MM.1S (cell line): ENCODE measurements at places on chromosomes 11 and 22.
A peak's percentile ranks its signal among the peaks of the same experiment; 100 is the strongest.

DNA sequence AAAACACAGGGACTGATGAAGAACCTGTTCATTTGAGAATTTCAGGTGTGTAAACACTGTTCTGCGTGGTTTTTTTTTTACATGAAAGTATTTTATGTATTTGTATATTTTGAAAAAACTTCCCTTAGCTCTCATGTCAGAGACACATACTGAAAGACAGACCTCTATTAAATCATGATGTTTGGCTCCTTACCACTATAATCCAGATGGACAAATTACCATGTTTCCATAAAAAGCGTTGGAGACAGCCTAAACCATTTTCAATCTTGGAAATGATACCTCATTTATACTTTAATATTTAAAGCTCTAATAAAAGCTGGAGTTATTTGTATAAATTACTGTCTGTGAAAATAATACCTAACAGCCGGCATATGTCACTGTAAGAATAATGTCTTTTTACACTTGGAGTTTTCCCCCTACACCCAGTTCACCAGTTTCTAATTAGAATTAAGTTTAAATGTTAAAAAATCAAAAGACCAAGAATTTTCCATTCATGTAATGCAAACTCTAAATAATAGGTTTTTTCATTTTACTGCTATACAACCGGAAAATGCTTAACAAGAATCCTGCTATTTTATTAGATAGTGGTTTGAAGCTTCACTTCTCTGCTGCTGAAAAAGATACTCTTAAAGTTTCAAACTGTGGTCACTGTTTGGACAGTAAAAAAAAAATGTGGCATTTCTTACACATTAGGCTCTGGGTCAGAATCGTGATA, 30.8 kb downstream of the APLP2 start:
- H3K4me3 ChIP-seq, result no peak overlapping the region
- no peaks in the 10 kb centered on the region for H3K27me3 ChIP-seq
- no peak for DNase-seq
- H3K36me3 ChIP-seq, result no peaks in the 10 kb centered on the region

DNA sequence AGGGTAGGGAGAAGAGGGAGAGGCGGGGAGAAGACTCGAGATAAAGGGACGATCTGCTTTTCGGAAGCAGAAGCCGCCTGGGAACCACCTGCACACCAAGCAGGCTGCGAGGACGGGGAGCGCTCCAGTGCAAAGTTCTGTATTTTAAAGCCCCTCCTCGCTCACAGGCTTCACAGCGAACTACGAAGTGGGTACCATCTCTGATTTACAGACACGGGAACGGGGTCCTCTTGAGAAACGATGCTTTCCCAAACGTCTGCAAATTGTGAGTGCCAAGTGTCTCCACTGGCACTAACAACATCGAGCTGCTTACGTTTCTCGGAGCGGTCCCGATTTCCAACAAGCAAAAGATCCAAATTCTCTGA, 700 bp upstream of the STX3 start:
- H3K36me3 ChIP-seq, result no peaks in the 10 kb centered on the region
- H3K27ac ChIP-seq, result peak overlapping the region; percentile 42; the same call in 1 of the 2 replicates
- peaks cover 16% of the 10 kb centered on the region for H3K4me1 ChIP-seq

DNA sequence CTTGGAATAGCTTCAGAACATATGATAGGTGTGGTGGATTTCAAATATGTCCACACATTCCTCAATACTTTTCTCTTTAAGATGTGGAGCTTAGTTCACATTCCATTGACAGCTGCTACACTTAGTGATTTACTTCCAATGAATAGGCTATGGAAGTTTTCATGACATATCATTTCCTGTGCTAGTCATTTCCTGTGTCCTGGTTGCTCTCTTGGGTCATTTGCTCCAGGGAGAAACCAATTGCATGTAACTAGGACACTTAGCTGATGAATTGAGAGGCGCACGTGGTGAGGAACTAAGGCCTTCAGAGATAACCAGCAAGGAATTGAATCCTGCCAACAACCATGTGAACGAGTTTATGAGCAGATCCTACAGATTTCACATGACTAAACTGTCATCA, 120.9 kb downstream of the SLC17A6 start:
- H3K36me3 ChIP-seq, result no peaks in the 10 kb centered on the region
- no peak for DNase-seq
- no peaks in the 10 kb centered on the region for H3K27me3 ChIP-seq
- no peaks in the 10 kb centered on the region for H3K4me1 ChIP-seq
- no peak overlapping the region for H3K4me3 ChIP-seq

DNA sequence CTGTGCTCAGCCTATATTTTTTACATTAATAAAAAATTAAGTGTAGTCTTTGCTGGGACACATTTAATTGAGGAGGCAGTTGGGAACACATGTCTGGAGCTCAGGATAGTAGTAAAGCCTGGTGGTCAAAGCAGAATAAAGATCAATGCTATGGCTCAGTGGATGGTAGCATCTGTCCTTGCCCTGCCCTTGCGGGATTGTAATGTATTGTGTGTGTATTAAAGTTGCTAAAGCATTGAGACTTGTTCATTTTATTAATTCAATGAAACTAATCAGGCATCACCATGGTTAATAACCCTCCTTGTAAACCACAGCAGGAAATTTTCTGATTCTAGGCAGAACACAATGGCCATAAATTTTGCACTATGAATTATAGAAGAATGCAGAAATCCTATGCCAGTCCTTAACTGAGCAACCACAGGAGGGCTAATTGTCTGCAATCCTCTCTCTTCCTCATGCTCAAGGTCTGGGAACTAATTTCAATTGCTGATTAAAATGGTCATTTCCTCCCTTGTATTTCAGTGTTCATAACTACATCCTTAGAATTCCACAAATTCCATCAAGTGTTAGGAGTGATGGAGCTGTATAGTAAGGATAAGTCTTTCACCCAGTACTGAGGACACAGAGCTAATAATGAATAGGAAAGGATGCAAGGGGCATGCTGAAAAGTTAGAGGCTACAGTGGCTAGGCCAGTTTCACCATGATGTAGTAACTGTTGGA, 403.2 kb upstream of the DDI1 start:
- H3K36me3 ChIP-seq, result no peaks in the 10 kb centered on the region
- no peak overlapping the region for H3K27ac ChIP-seq
- no peaks in the 10 kb centered on the region for H3K27me3 ChIP-seq
- no peak overlapping the region for H3K4me3 ChIP-seq

DNA sequence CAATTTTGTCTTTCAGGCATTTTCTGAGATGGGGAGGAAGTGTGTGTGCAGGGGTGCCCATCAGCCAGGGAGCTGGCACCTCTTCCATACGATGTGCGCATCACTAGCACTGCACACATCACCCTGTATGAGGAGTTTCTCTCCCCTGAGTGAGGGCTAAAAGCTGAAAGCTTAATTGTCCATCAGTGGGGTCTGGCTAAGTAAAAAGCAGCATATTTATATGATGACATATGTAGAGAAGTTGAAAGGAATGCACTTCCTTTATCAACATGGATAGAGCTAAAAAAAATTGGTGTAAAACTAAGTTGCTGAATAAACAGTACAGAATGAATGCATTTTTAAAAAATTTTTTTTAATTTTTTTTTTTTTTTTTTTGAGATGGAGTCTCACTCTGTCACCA, 4.0 kb downstream of the VSTM5 start:
- no peaks in the 10 kb centered on the region for H3K27me3 ChIP-seq
- DNase-seq, result no peak
- no peaks in the 10 kb centered on the region for H3K4me1 ChIP-seq
- no peaks in the 10 kb centered on the region for H3K36me3 ChIP-seq
- no peak overlapping the region for H3K27ac ChIP-seq
- H3K4me3 ChIP-seq, result no peak overlapping the region

- no peak overlapping the region for H3K27ac ChIP-seq
- no peak for DNase-seq
- no peak overlapping the region for H3K4me3 ChIP-seq
- no peaks in the 10 kb centered on the region for H3K36me3 ChIP-seq
- H3K4me1 ChIP-seq, result no peaks in the 10 kb centered on the region
Observed at GRCh38 chr11:45528435-45528834, 137.0 kb downstream of the CHST1 start.

DNA sequence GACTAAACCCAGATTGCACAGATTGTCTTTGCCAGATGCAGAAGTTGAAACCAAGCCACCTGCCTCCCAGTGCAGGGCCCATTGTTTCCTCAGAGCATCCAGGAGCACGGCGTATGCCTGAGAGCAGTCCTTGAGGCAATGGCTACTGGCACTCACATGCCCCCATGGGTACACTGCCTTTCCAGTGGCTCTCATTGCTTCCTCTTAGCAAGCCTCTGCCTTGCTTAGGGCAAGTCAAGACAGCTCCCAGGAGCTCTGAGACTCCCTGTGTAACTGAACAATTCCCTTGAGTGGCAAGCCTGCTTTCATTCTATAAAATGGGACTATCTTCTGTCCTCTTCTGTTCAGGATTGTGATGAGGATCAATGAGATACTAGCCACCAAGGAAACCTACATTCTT, 4.1 kb downstream of the SYTL2 start:
- no peak overlapping the region for H3K4me3 ChIP-seq
- no peak for DNase-seq
- no peaks in the 10 kb centered on the region for H3K27me3 ChIP-seq
- H3K36me3 ChIP-seq, result no peaks in the 10 kb centered on the region
- H3K4me1 ChIP-seq, result peaks cover 22% of the 10 kb centered on the region

DNA sequence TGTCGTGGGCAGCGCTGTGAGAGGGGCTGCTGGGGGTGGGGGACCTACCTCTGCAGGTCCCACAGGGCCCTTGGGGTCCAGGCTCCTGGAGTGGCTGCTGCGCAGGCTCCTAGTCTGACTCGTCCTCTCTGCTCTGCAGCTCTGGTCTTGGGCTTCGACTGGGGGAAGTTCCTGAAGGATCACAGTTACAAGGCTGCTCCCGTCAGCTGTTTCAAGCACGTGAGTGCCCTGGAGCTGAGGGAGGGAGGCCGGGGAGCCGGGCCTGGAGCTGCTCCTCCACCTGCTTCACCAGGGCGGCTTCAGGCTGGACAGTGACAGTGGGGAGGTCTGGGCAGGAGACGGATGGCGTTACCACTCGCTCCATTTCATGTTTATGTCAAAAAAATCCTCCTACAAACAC, 11.9 kb downstream of the L3MBTL2 start:
- peak overlapping the region; percentile 35; the same call in 1 of the 2 replicates for H3K4me3 ChIP-seq
- DNase-seq, result no peak
- no peaks in the 10 kb centered on the region for H3K27me3 ChIP-seq
- H3K27ac ChIP-seq, result peak overlapping the region; percentile 55; the same call in 1 of the 2 replicates

- H3K36me3 ChIP-seq, result no peaks in the 10 kb centered on the region
- H3K27ac ChIP-seq, result no peak overlapping the region
- no peak for DNase-seq
- no peaks in the 10 kb centered on the region for H3K27me3 ChIP-seq
- peaks cover 16% of the 10 kb centered on the region for H3K4me1 ChIP-seq
Observed at GRCh38 chr11:13339195-13340153, 61.9 kb downstream of the BMAL1 start.

- no peak overlapping the region for H3K27ac ChIP-seq
- no peak overlapping the region for H3K4me3 ChIP-seq
Observed at GRCh38 chr11:69520186-69520916, 38.9 kb downstream of the LINC01488 start.

DNA sequence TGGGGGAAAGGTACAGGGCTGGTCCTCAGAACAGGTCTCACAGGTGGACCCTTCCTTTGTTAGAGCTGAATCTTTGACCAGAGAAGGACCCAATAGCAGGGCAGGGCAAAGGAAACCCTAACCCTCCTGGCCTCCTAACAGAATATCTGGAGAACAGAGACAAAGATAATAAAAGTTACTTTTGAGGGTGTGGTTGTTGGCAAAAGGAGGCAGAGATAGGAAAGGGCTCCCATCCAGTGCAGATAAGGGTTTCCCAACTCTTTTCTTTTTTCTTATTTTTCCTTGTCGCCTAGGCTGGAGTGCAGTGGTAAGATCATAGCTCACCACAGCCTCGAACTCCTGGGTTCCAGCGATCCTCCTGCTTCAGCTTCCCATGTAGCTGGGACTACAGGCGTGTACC, 11.9 kb downstream of the PCSK7 start:
- DNase-seq, result no peak
- H3K36me3 ChIP-seq, result peaks cover 3% of the 10 kb centered on the region; the same call in 1 of the 2 replicates
- no peak overlapping the region for H3K27ac ChIP-seq

- peaks cover 23% of the 10 kb centered on the region for H3K4me1 ChIP-seq
- no peak overlapping the region for H3K4me3 ChIP-seq
- no peaks in the 10 kb centered on the region for H3K27me3 ChIP-seq
- H3K27ac ChIP-seq, result no peak overlapping the region
Observed at GRCh38 chr11:3046641-3047040, 10.6 kb downstream of the CARS1 start.
